ENCODE measurements at places on chromosomes 7 and 10.

DNA sequence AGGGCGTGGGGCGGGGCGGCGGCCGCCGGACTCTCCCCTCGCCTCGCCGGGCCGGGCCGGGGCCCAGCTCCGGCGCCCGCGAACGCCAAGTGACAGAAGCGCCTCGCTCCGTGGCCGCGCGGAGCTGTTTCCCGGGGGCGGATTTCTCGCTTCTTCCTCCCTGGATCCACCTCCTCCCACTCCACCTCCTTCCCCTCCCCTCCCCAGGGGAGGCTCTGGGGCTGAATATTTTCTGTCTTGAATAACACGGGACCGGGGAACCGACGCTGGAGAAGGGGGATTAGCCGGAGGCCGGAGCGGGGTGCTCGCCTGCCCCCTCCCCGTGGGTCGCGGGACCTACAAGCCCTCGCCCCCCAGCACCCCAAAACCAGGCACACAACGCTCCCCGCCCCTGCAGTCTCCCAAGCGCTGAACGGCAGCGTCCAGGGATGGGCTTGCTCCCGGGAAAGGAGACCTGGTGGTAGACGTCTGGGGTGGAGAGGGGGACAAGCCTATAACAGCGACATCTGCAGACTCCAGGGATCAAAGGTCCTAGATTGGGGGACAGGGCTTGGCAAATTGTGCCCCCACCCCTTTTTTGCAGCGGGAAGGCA, at the start of gene ARHGAP21:
TSS of gene ARHGAP21 (minus strand) at position 100 of the 593 bp plus-strand sequence. CDS start 1,988 bp downstream, outside the sequence.
- DNase-seq = no peak

DNA sequence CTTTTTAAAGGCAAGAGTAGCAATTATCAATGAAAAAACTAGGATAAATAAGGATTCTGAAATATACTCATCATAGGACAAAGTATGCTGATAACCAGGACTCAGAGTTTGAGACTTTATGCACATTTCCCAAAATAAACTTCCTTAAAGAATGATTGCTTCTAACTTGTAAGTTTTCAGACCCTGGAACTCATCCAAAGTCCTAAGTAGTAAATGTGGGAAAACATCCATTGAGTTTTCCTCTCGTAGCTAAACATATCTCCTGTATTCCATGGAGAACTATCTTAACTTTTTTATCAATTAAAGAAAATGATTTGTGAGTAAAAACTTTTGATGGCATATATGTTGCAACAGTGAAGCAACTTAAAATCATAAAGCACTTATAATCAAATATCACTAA, 285.2 kb upstream of the KLF6 start:
- no peak for DNase-seq

DNA sequence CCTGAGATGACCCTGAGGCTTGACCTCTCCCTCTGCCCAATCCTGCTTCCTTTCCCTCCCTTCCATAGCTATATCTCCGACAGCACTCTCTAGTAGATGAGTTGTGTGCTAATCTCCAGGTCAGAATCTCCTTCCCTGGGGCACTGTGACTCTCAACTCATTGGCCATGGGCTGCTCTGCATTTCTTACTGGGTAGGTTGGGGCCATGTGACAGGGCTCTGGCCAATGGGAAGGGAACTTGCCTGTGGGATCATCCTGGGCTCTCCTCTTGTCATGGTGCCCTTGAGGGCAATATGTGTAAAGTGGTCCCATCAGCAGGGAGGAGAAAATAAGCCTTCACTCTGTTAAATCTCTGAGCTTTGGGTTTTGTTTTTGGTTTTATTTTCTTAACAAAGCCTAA, 80.1 kb upstream of the ANKRD1 start:
- no peak for DNase-seq

DNA sequence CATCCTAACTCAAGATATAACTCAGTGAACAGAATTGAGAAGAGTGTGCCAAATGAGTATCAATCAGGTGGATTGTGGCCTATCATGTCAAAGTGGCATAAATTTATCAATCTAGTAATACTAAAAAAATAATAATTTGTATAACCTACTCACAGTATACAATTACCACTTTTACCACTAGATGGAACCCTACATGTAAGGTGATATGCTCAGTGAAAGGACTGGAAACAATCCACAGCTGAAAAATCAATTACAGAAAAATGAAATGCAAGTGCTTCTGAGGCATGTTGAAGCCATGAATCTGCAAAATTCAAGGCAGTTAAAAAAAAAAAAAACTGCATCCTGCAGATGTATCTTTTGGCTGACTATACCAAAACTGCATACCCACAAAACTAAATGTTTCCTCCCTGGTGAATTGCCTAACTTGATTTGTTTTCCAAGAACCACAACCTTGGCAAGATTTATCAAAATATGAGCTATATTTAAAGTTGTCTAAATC, 13.9 kb downstream of the ARHGAP19 start:
- DNase-seq = peak; percentile 94

DNA sequence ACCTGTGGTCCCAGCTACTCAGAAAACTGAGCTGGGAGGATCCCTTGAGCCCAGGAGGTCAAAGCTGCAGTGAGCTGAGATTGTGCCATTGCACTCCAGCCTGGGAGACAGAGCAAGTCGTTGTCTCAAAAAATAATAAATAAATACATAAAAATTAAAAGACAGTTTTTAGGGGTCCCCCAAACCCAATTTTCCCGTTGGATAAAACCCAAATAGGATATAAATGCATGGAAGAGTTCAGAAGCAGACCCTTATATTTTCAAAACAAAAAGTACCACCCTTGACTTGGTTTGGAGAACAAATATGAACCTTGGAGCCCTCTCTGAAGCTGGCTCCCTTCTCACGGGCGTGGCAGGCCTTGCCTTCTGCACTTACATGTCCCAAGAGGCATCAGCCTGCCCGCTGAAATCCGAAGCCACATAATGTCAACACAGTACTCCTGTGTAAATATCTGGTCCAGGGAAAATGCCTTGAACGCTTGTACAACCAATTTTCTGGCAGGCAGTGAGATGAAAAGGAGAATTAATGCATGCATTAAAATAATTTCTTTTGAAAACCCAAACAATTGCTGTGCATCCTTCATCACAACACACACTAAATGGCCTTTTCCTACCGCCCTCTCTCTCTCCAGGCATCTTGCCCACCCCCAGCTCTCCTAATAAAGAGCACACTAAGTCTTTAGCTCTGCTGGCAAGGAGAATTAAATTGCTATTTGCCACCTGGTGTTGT, 46.4 kb upstream of the PARD3 start:
- DNase-seq = peak; percentile 36

DNA sequence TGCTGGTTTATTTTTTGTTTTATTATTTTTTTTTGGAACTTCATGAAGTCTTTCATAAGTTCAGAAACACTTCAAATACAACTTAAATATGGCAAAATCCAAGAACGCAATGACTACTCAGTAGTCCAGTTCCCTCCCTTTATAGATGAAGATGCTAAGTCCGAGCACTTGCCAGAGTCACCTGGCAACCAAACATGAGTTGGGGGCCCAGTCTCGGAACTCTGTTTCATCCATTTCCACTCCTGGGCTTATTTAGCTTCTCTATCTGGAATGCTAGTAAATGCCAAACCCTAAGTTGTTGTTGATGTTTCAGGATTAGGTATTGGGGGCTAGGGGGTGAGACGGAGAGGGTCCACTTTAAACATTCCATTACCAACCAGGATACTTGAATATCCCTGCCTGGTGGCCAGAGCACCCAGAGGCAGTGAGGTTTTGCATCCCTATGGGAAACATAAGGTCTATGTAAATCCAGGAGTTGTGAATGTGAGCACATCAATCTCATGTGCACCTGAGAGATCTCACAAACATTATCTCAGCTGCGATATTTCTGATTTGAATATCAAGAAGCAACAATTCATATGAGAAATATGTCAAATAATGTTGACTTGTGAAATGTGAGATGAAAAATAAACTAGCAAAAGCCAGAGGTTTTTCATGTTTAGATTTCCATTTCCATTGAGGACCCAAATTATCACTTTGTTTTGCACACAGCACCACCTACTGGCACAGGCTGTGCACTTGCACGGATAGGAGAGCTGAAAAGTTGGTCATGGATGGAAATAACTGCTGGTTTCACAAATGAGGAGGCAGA, 129.3 kb downstream of the PKD1L1 start:
- peak; percentile 59 for DNase-seq

GRCh38 chr10:131905603-131906268, 4.9 kb downstream of the PPP2R2D start:
- no peak for DNase-seq

DNA sequence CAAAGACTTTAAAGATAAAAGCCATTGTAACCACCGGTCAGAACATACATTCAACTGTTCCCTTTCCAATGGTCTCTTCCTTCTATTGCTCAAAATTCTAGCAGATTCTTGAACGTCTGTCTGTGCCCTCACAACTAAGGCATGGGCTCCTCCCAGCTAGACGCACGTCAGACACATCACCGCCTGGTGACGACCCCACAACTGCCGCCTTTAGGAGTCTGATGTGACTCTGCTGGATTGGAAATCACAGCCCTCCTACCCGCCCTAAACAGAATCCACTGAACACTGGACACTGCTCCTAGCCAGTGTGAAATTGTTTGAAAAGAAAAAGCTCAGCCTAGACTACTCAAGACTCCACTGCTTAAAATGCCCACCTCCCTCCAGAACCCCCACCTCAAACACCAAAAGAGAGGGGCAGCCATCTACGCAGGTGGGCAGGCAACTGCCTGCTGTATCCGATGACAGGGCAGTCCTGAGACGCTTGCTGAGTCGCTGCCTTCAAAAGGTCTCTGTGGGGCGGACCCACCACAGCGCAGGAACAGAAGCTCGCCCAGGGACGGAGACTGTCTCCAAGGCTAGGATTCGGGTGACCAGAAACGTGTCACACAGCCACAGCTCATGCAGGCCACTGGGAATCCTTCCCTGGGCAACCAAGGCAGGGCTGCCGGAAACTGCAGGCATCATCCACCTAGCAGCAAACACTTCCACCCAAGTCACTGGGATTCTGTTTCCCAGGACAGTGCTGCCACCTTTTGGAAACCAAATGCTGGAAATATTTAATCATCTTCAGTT, 34.7 kb downstream of the GSDME start:
- DNase-seq = no peak
